ENCODE measurements at places on chromosomes 5 and 9. TPM values are rescaled to one million over a fixed set of nuclear protein-coding genes. Genes with fewer than 3 reads are reported as not detected.

The LRRC14B gene
- total RNA-seq: not detected

The LHX3 gene
- not detected for total RNA-seq

The RNF208 gene
- total RNA-seq: 0.19 TPM

The TAS2R1 gene
- total RNA-seq: not detected

The MAP3K1 gene
- 12.7 TPM for total RNA-seq
